ENCODE measurements at places on chromosomes 6 and 20.

GRCh38 chr20:39057911-39058310, 95.8 kb downstream of the DHX35 start:
- H3K36me3 ChIP-seq: no peaks in the 10 kb centered on the region
- no peak overlapping the region for H3K27ac ChIP-seq
- H3K4me1 ChIP-seq: no peaks in the 10 kb centered on the region
- H3K4me3 ChIP-seq: no peak overlapping the region

GRCh38 chr6:39173270-39173669, 56.0 kb downstream of the KCNK5 start:
- no peak overlapping the region for H3K27ac ChIP-seq
- peaks cover 3% of the 10 kb centered on the region for H3K4me1 ChIP-seq
- DNase-seq: peak; percentile 31
- H3K4me3 ChIP-seq: no peak overlapping the region
- no peaks in the 10 kb centered on the region for H3K27me3 ChIP-seq

DNA sequence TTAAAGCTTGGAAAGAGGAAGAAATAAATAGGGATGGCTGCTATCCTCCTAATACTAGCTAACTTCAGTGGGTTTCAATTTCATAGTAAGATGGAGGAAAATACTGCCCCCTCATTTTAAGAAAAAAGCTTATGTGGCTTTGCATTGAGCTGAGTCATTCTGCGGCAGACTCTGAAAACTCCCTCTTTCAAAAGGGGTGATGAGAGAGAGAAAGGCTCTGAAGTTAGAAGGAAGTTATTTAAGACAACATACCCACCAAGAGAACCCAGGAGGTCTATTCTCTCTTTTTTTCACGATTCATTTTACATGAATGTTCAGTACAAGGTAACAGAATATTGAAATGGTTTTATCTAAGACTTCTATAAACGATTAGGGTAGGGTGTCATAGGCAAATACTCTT, 4.5 kb downstream of the PRDM13 start:
- H3K4me3 ChIP-seq: no peak overlapping the region
- peaks cover 39% of the 10 kb centered on the region for H3K4me1 ChIP-seq
- DNase-seq: no peak
- H3K27ac ChIP-seq: no peak overlapping the region
- no peaks in the 10 kb centered on the region for H3K36me3 ChIP-seq
- H3K27me3 ChIP-seq: peaks cover 98% of the 10 kb centered on the region

GRCh38 chr6:168724669-168725570, 283.9 kb downstream of the SMOC2 start:
- H3K27ac ChIP-seq: no peak overlapping the region
- no peak for DNase-seq

- DNase-seq: no peak
- no peaks in the 10 kb centered on the region for H3K36me3 ChIP-seq
- peaks cover 18% of the 10 kb centered on the region for H3K4me1 ChIP-seq
- peak overlapping the region; percentile 54 for H3K27ac ChIP-seq
Measured at GRCh38 chr20:1203630-1204029, 376 bp downstream of the C20orf202 start.

Data from suprapubic skin (tissue), 4 donors.